ENCODE measurements at places on chromosomes 5 and 9.

DNA sequence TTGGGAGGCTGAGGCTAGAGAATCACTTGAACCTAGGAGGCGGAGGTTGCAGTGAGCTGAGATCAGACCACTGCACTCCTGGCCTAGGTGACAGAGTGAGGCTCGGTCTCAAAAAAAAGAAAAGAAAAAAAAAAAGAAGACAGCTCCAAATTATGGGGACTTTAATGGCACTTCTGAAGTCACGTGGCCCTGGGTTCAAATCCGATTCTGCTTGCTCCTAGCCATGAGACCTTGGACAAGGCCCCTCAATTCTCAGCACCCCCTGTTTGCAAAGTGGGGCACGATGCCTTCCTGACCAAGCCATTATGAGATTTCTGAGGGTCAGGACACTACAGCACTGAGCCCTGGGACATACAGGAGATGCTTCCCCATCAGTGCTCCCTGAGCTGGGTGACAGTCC lies 1.1 kb upstream of the ENG start:
- DNase-seq, result no peak

DNA sequence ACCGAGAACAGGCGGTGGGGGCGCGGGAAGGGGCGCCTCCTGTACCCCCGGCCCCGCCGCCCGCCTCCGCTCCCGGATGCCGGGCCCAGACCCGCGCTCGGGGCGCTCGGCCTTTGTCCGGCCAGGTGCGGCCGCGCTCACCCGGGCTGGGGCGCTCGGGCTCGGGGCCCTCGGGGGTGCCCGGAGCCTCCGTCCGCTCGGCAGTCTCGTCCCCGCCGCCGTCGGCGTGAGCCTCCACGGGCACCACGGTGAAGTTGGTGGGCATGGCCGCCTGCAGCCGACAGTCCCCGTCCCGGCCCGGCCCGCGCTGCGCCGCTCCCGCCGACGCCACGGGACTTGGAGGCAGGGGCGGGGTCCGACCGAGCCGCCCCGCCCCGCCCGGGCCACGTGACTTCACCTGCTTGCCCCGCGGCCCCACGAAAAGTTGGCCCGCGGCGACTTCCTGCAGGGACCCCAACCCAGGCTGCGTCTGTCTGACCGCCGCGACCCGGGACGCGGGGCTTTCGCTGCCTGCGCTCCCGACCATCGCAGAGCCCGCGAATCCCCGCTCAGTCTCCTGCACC lies at the start of gene SLC12A7:
TSS of gene SLC12A7 (minus strand) at position 337 of the 563 bp plus-strand sequence. CDS start at position 265, 72 bp downstream.
- DNase-seq, result peak; percentile 51

DNA sequence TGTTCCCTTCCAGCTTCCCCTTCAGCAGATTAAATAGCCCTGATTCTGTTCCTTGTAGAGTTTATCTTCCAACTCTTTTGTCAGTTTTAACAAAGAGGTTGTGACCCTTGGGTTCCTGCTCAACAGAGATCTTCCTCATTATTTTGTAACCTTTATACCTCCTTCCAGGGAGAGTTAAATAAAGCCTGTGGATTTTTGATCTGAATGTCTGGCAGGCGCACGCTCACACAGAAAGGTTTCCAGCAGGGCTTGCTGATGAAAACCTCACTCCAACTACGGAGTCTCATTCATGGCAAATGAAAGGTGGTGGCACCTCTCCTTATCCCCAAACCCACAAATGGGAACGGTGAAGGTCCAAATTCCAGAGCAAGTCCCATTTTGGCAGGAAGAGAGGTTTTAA lies 129.0 kb downstream of the SREK1 start:
- no peak for DNase-seq

DNA sequence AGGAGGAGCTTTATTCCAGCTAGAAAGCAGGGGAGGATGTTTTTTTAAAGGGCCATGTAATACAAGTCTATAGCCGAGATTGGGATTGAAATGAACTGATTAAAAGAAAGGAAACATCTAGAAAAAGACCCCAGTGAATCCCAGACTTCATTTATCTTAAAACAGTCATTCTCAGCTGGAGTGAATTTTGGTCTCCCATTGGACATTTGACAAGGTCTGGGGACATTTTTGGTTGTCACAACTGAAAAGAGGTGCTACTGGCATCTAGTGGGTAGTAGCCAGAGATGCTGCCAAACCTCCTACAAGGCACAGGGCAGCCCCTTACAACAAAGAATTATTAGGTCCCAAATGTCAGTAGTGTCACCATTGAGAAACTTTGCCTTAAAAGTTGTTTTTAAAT lies 16.3 kb upstream of the SPINK4 start:
- no peak for DNase-seq

GRCh38 chr9:15889555-15889954 lies 336.7 kb downstream of the CCDC171 start:
- DNase-seq, result no peak

- DNase-seq, result no peak
These were observed 108.7 kb downstream of the TRIM32 start for GRCh38 chr9:116795821-116796220.

DNA sequence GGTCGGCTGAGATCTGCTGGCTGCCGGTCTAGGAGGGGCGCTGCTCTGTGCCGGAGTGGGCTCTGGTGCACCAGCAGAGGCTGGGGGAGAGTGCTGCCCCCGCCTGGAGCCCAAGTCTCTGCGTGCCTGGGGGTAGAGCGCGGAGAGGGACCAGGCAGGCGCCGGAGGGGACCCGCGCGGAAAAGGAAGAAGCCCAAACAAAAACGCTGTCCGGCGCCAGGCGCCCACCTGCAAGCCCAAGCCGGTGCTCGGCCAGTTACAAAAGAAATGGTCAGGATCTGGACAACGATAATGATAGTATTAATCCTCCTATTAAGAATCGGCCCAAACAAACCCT lies 571 bp upstream of the S1PR3 start:
- no peak for DNase-seq

- no peak for DNase-seq
These were observed 528.1 kb upstream of the ST8SIA4 start for GRCh38 chr5:101431201-101431600.

Measured in CD4-positive, alpha-beta T cell treated with Interleukin-6 at 100 ng/mL for 8 hours (primary cell).